ENCODE measurements at places on chromosomes 13 and 19.

- DNase-seq = no peak
Measured at GRCh38 chr13:42533336-42533591, 40.7 kb upstream of the TNFSF11 start.

- DNase-seq = no peak
Measured at GRCh38 chr13:32548837-32549236, 10.2 kb upstream of the N4BP2L2 start.

DNA sequence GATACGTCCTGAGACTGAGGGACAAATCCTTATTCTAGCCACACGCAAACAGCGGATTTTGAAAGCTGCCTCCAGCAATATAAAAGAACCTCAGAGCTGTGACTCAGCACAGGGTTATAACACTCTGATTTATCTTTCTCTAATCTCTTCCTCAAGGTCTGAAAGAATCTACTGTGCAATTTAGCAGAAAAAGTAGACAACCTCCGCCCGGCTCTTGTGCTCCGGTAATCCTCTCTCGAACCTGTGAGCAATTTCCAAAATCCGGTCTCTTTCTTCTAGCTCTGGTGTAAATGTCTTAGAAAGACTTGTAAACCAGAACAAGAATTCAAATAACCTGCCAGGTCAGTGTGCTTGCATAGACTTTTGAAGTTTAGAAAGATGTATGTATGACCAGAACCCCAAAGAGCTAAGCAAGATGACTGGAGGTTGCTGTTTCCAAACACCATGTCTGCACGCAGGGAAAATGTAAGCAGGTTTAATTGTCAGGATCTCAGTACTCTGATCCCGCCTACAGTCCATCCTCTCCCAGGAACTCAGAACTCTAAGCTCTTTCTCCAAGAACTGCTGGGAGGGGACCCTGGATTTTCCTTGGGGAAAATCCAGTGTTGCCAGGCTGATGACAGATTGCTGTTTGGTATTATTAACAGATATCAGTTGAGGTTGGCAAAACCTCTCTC, 338.1 kb downstream of the RFC3 start:
- peak; percentile 12 for DNase-seq

DNA sequence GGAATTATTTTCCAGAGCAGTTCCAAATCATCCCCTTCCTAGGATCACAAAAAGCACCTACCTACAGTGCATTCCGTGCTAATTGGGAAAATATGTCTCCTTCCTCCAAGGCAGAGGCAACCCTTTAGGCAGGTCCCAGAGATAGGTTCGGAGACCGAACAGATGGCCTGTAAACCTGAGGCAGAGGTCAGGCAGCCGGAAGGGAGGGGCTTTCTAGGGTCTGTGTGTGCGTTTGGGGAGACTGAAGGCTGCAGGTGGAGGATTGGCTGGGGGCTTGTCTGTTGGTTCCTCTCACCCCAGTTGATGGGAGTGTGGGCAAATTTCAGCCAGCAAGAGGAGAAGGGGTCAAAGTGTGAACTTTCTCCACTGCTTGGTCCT, 7.1 kb downstream of the KCNN4 start:
- no peak for DNase-seq

GRCh38 chr19:2663920-2664571, 38.4 kb downstream of the GNG7 start:
- DNase-seq = no peak

GRCh38 chr13:46354156-46355087, 32.6 kb downstream of the RUBCNL start:
- DNase-seq = peak; percentile 50

- DNase-seq = peak; percentile 24
Measured at GRCh38 chr13:73983109-73983508, 151.1 kb downstream of the KLF12 start.

- DNase-seq = no peak
Measured at GRCh38 chr19:51387924-51388389, at the start of gene LIM2. Gene LIM2, minus strand, starts transcription at chr19:51387974. Its CDS starts 531 bp downstream, at chr19:51387443.

- DNase-seq = no peak
Measured at GRCh38 chr13:37274569-37275497, 169.4 kb upstream of the CSNK1A1L start.

- DNase-seq = no peak
Measured at GRCh38 chr13:87675851-87676250, 4.7 kb downstream of the SLITRK5 start.

DNA sequence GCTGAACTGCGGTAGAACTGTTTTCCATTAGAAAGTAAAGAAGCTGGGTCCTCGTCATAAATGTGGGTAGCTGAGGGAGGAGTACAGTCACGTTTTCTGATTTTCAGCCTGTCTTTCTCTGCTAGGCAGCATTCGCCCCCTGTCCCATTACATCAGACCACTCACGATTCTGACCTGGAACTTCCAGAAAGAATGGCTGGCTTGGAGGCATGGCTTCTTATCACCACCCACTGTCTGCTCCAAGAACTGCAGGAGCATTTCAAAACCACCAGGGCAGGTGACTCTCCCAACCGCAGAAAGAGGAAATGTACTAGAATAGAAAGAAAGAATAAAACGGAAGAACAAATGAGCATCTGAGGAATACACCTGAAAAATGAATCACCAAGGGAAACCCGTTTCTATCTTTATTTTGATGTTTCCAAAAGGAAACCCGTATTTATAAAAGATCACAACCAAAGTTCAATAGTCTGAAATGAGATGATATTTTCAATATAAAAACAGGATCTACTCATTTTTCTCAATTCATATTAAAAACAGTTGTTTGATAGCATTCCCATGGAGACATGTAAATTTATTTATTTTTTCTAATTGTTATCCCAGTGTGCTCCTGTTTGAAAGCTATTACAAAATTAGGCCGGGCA, 22.1 kb upstream of the POMP start:
- peak; percentile 39 for DNase-seq

- no peak for DNase-seq
Measured at GRCh38 chr19:35116072-35116801, 614 bp downstream of the FXYD3 start.

DNA sequence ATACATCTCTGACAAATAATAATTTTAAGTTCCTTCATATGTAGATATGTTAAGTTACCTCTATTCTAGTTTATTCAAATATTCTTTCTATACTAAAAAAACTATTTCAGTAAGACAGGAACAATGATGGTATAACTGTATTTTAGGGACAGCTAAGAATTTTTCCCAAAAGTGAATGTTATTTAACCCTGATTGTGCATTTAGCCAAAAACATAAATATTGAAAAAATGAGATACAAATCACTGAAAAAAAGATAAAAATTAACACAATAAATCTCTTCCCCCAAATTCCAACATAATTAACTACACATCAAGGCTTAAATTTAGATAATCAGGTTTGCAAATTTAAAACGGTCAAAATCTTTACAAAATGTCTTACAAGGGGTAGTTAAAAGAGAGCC, 58.1 kb downstream of the KCNRG start:
- no peak for DNase-seq

GRCh38 chr19:50328873-50329145, 368 bp downstream of the KCNC3 start:
- no peak for DNase-seq

DNA sequence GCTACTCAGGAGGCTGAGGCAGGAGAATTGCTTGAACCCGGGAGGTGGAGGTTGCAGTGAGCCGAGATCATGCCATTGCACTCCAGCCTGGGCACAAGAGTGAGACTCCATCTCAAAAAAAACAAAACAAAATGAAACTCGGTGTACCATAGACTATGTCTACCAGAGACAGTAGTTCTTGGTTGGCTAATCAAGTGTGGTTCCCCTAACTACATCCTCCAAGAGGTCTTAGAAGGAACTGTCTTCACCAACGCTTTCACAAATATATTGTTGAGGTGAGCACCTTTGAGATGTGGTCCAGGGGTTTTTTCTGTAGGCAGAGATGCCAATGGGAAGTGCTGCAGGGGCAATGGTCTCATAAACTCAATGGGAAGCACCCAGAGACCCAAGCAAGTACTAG, 48.0 kb downstream of the RFC3 start:
- no peak for DNase-seq

DNA sequence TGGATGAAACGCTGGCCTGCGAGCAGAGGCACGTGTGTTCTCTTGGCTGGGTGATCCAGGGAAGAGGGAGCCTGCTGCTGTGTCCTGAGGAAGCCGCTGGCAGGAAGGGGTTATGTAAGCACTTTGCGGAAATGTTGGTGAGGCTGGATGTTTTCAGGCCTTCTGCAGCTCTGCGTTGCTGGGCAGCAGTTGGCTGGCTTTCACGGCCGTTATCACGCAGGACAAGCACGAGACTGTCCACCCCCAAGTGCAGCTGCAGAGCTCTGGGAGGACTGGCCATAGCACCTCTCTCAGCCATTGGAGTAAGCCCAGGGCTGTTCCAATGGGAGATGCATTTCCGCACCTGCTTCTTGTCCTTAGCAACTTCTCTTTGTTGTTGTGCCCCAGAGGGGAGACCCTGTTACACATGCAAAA, 146.9 kb upstream of the SOX21 start:
- DNase-seq = no peak

DNA sequence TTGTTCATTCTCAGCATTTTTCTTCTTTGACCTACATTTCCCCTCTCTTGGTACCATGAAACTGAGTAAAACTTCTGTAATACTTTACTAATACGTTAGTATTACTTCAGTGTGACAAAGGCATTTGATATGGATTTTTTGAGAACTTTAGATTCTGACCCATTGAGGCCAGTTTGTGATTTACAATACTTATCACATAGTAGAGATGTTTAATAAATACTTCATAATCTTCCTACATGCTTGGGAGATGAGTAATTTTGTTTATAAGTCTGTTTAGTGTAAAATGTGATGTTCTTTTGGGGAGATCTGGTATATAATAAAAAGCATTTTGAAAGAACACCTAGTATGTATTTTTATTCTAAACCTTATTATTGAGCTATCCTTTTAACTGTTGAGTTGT, 29.7 kb downstream of the GTF2F2 start:
- no peak for DNase-seq

- no peak for DNase-seq
Measured at GRCh38 chr13:31998131-31998530, 33.4 kb upstream of the FRY start.

DNA sequence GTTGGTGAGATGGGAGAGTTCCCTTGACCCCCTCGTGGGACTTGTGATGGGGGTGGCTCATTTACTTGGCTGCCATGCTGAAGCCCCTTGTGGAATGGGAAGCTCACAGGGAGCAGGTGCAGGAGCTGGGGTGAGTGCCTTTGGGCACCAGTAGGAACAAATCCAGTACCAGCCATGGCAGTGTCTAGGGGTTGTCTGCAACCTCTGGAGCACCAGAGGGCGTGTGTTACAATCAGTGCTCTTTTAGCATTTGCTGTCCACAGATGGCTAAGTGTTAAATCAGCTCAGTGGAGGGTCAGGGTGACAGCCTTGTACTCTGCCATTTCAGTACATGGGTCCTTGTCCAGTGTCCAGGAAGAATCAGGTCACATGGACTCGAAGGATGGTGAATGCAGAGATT, 75.6 kb downstream of the ATP8A2 start:
- no peak for DNase-seq

DNA sequence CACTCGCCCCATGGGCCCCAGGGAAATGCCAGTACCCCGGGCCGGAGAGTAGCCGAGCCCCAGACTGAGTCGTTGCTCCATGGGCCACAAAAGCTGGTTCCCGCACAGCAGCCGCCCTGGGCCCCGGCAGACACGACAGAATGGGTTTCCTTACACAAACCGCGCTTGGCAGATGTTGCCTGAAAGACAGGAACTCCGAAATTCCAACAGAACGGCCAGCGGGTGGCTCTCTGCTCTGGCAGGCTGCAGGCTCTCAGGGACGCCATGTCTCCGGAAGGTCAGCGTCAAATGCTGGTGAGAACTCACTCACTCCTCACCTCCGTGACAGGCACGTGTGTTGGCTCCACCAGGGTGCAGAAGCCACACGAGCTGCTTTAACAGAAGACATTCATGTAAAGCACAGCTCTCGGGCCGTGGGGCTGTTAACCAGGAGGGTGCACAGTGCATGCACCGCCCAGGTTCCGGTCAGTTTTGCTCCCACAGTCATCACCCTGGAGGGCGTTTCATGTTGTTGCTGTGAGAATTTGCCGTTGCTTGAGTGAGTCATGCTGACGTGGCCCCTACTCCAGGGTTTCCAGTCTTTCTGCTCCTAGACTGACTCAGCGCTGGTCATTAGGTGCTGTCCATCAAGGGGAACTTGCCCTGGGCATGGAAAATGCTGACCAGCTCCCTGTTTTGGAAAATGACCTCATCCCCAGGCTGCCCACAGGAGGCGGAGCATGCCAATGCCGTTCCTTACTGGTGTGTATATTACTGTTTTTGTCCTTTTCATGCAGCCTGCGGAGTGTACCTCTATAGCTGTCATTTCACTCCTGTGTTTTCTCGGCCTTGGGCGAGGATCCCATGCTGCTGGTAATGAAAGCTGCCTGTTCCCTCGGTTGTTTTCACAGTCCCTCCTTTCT, 44.8 kb downstream of the ANKRD10 start:
- DNase-seq = peak; percentile 99

GRCh38 chr13:38316129-38316528, 33.5 kb upstream of the UFM1 start:
- DNase-seq = no peak

- no peak for DNase-seq
Measured at GRCh38 chr19:19628501-19629134, 598 bp upstream of the LPAR2 start.

DNA sequence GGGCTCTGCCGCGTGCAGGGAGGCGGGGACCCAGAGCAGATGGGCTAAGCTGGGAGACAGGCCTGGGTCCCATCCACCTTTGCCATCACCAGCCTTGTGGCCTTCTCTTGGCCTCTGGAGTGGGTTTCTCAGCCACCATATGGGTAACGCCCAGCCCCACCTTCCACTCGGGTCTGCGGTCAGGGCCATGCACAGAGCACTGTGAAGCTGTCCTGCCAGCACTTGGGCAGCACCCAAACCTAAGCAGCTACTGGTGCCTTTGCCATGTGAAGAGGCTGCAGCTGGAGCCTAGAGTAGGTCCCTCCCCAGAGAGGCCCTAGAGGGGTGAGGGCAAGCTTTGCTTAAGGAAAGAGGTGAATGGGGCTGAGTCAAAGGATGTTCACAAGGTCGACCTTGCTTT, 24.1 kb upstream of the NPAS1 start:
- no peak for DNase-seq

DNA sequence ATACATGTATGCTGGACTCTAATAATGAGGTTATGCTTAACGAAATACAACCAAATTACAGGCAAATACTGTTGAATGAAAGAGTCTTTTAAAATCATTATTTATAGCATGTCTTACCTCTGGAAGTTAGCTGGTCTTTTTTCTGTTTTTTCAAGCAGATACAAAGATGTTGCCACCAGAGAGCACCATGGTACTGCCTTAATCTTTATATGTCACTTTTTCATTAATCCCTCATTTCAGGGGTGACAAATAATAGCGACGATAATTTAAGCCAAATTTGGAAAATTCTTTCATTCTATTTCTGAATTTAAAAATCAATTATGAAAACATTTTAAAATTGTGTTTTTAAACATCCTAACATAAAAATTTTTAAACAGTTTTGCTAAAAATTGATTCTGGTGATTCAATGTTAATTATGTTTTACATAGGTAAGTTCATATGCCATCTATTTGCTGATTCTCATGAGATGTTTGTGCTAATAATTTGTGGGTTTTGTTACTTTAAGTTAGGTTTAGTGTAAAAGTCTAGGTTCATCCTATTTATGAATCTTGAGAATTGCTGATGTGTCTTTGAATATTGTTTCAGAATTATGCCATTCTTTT, 379.3 kb upstream of the SGCG start:
- no peak for DNase-seq

Data from MG63 (cell line).